Liver (tissue), 10 donors: ENCODE measurements at places on chromosomes 5 and 9. TPM values are rescaled to one million over a fixed set of nuclear protein-coding genes. Genes with fewer than 3 reads are reported as not detected.

DNA sequence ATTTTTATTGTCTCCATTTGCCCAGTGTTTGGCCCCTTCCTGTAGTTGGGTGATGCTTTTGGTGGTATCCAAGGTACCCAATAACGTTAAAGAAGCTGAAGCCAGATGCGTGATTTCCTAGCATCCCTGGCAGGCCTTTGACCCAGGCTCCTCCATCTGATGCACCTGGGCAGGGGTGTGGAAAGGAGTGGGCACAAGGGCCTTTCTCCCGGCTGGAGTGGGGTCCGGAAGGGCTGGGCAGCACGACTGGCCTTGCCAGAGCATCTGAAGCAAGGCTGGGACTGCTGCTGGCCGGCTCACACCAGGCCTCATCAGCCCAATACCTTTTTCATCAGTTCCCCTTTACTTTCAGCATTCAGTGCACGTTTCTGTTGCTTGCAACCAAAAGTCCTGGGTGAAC lies 220.2 kb downstream of the FANCC start:
- H3K27ac ChIP-seq, result no peak overlapping the region
- no peak overlapping the region for H3K4me3 ChIP-seq
- no peaks in the 10 kb centered on the region for H3K27me3 ChIP-seq
- peaks cover 21% of the 10 kb centered on the region for H3K36me3 ChIP-seq
- no peaks in the 10 kb centered on the region for H3K4me1 ChIP-seq

- H3K27ac ChIP-seq, result no peak overlapping the region
- no peaks in the 10 kb centered on the region for H3K4me1 ChIP-seq
- DNase-seq, result no peak
- H3K27me3 ChIP-seq, result no peaks in the 10 kb centered on the region
- H3K36me3 ChIP-seq, result peaks cover 37% of the 10 kb centered on the region
These were observed 8.3 kb downstream of the DIMT1 start for GRCh38 chr5:62395210-62395950.

- no peak for DNase-seq
- no peaks in the 10 kb centered on the region for H3K27me3 ChIP-seq
- H3K4me1 ChIP-seq, result no peaks in the 10 kb centered on the region
These were observed 198.7 kb downstream of the CHSY3 start for GRCh38 chr5:130102960-130103359.

- H3K36me3 ChIP-seq, result no peaks in the 10 kb centered on the region
- H3K27ac ChIP-seq, result no peak overlapping the region
- no peaks in the 10 kb centered on the region for H3K27me3 ChIP-seq
- no peak for DNase-seq
- peaks cover 14% of the 10 kb centered on the region for H3K4me1 ChIP-seq
- H3K4me3 ChIP-seq, result no peak overlapping the region
These were observed 598.5 kb downstream of the BNC2 start for GRCh38 chr9:16271967-16272366.

GRCh38 chr9:93861736-93862358 lies 93.3 kb downstream of the BARX1 start:
- H3K36me3 ChIP-seq, result no peaks in the 10 kb centered on the region
- no peak for DNase-seq
- no peak overlapping the region for H3K4me3 ChIP-seq
- peaks cover 4% of the 10 kb centered on the region for H3K27me3 ChIP-seq

GRCh38 chr5:58135571-58136335 lies 324.1 kb downstream of the PLK2 start:
- no peak for DNase-seq
- H3K27ac ChIP-seq, result no peak overlapping the region
- no peaks in the 10 kb centered on the region for H3K4me1 ChIP-seq
- H3K36me3 ChIP-seq, result no peaks in the 10 kb centered on the region
- H3K4me3 ChIP-seq, result no peak overlapping the region
- H3K27me3 ChIP-seq, result no peaks in the 10 kb centered on the region

GRCh38 chr9:132745756-132746709 lies 75.8 kb downstream of the GTF3C4 start:
- no peak overlapping the region for H3K27ac ChIP-seq
- no peak for DNase-seq
- H3K36me3 ChIP-seq, result no peaks in the 10 kb centered on the region
- H3K4me1 ChIP-seq, result no peaks in the 10 kb centered on the region
- H3K4me3 ChIP-seq, result no peak overlapping the region
- peaks cover 8% of the 10 kb centered on the region for H3K27me3 ChIP-seq

DNA sequence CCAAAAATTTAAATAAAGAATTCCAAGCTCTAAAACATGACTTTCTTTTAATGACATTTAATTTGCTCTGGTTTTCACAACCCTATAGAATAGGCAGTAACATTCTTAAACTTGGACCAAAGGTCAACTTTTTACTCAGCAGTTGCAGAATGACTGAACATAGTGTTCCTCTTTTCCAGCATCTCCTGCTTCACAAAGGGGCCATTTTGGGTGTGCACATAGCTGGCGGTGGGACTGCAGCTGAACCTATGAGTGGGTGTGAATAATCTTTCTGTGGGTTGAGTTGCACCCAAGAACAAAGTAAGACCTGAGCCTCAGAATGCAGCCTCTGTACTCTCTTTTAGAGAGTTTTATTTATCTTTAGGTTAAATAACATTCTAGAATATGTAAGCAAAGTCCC lies 96.9 kb upstream of the HAPLN1 start:
- H3K36me3 ChIP-seq, result no peaks in the 10 kb centered on the region
- no peak for DNase-seq
- H3K4me3 ChIP-seq, result no peak overlapping the region
- H3K27ac ChIP-seq, result no peak overlapping the region

GRCh38 chr5:41748631-41749030 lies 121.6 kb downstream of the OXCT1 start:
- DNase-seq, result no peak
- H3K36me3 ChIP-seq, result no peaks in the 10 kb centered on the region
- H3K4me3 ChIP-seq, result no peak overlapping the region
- H3K4me1 ChIP-seq, result no peaks in the 10 kb centered on the region
- no peak overlapping the region for H3K27ac ChIP-seq

DNA sequence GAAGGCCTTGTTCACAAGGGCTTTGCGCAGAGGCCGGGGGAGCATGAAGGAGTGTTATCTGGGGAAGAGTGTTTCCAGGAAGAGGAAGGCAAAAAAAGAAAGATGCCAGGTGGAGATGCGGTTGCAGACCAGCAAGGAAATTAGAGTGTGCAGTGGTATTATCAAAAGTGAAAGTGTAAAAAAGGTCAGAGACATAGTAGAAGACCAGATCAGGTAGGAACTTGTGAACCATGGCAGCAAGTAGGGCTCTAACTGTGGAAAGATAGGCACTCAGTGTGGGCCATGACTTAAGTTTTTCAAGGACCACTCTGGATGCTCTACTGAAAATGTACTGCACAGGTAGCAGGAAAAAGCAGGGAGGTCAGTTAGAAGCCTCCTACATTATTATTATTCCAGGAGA lies 90.1 kb upstream of the SPOCK1 start:
- no peak overlapping the region for H3K4me3 ChIP-seq
- peak; percentile 16 for DNase-seq
- no peaks in the 10 kb centered on the region for H3K36me3 ChIP-seq
- no peak overlapping the region for H3K27ac ChIP-seq
- no peaks in the 10 kb centered on the region for H3K4me1 ChIP-seq

DNA sequence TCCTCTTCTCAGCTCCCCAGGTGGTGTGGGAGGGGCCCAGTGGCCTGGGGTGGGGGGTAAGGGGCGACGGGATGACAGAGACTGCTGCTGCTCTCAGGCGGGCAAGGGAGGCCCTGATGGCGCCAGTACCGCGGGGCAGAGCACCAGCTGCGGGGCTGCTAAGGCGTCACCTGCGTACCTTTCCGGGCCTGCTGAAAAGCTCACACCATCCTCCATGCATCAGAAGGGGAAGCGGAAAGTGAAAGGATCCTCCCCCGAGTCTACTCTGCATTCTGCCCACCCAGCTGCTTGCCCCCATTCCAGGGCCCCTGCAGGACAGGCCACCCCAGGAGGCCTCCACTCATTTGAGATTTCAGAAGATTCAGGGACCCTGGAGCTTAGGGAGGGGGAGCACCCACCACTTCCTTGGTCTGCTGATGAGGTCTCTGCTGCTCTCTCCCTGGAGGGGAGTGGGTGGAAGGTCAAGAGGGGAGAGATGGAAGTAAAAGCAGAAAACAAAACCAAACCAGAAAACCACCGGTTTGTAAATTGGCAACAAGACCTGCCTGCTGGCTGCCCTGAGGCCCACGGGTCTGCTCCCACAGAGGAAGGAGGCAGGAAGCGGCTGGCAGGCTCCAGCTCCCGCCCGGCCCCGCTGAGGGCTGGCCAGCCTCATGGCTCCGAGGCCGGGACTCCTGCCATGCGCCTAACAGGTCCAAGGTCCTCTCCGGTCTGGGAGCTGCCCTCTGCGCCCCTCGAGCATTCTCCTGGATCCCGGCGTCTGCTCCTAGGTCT lies 33.6 kb downstream of the PRRT1B start:
- H3K27ac ChIP-seq, result peak overlapping the region; percentile 0
- peak; percentile 33 for DNase-seq
- peaks cover 4% of the 10 kb centered on the region for H3K36me3 ChIP-seq
- H3K4me1 ChIP-seq, result no peaks in the 10 kb centered on the region
- H3K4me3 ChIP-seq, result no peak overlapping the region

DNA sequence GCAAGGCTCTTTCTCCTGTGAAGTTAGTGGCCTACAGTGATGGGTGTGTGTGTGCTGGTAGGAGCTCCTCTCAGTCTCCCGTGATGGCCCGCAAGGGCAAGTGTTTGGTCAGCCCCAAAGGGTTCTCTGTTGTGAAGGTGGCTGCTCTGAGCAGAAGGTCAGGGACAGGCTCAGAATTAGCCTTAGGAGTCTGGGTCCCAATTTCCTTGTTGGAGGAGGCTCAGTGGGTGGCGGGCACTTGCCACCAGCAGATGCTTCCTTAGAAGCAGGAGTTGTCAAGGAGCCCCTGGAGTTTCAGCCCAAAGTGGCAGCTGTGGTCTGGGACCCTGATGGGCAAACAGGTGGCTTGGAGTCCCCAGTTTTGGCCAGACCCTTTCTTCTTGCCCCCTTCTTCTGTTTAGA lies 154.4 kb downstream of the MACROH2A1 start:
- H3K27me3 ChIP-seq, result no peaks in the 10 kb centered on the region
- H3K4me1 ChIP-seq, result no peaks in the 10 kb centered on the region
- no peak overlapping the region for H3K4me3 ChIP-seq

DNA sequence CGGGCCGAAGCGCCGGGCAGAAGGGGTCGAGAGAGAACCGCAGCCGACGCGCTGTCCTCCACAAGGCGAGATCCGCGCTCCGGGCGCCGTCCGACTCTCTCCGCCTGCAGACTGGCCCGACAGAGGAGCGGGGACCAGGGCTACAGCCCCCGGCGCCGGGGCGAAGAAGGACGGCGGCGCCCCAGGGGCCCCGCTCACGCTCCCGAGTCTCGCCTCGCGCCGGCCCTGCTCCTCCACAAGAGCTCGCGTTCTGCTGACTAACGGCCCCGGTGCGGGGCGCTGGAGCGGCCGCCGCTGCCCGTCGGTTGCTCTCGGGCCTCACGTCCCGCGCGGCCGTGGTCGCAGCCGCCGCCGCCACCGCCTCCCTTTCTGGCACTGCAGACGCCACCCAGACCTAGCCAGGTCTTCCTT lies 338 bp downstream of the ABHD17B start:
- H3K27me3 ChIP-seq, result no peaks in the 10 kb centered on the region
- H3K4me1 ChIP-seq, result peaks cover 4% of the 10 kb centered on the region

GRCh38 chr5:96256795-96257470 lies 176.1 kb downstream of the PCSK1 start:
- DNase-seq, result no peak
- no peak overlapping the region for H3K4me3 ChIP-seq
- H3K27me3 ChIP-seq, result no peaks in the 10 kb centered on the region
- H3K4me1 ChIP-seq, result peaks cover 6% of the 10 kb centered on the region

DNA sequence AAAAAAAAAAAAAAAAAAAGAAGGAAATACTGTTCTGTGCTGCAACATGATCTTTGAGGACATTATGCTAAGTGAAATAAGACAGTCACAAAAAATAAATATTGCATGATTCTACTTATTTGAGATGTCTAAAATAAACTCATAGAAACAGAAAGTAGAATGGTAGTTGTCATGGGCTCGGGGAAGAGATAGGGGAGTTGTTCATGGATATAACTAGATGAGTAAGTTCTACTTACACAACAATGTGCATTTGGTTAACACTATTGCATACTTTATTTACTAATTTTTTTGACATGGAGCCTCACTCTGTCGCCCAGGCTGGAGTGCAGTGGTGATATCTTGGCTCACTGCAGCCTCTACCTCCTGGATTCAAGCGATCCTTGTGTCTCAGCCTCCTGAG lies 15.2 kb downstream of the MAML1 start:
- H3K4me3 ChIP-seq, result no peak overlapping the region
- H3K27me3 ChIP-seq, result no peaks in the 10 kb centered on the region
- H3K27ac ChIP-seq, result no peak overlapping the region
- DNase-seq, result no peak
- H3K36me3 ChIP-seq, result no peaks in the 10 kb centered on the region

GRCh38 chr9:126317513-126317912 lies 9.1 kb upstream of the MVB12B start:
- DNase-seq, result no peak
- H3K36me3 ChIP-seq, result no peaks in the 10 kb centered on the region

- DNase-seq, result no peak
- H3K4me1 ChIP-seq, result peaks cover 4% of the 10 kb centered on the region
- H3K27ac ChIP-seq, result no peak overlapping the region
- H3K4me3 ChIP-seq, result no peak overlapping the region
- no peaks in the 10 kb centered on the region for H3K27me3 ChIP-seq
These were observed 278.7 kb downstream of the DENND1A start for GRCh38 chr9:123651273-123651672.

GRCh38 chr9:5562806-5563416 lies 52.6 kb downstream of the PDCD1LG2 start:
- H3K36me3 ChIP-seq, result no peaks in the 10 kb centered on the region
- no peak for DNase-seq
- no peaks in the 10 kb centered on the region for H3K27me3 ChIP-seq
- H3K4me3 ChIP-seq, result no peak overlapping the region
- no peak overlapping the region for H3K27ac ChIP-seq
- no peaks in the 10 kb centered on the region for H3K4me1 ChIP-seq

DNA sequence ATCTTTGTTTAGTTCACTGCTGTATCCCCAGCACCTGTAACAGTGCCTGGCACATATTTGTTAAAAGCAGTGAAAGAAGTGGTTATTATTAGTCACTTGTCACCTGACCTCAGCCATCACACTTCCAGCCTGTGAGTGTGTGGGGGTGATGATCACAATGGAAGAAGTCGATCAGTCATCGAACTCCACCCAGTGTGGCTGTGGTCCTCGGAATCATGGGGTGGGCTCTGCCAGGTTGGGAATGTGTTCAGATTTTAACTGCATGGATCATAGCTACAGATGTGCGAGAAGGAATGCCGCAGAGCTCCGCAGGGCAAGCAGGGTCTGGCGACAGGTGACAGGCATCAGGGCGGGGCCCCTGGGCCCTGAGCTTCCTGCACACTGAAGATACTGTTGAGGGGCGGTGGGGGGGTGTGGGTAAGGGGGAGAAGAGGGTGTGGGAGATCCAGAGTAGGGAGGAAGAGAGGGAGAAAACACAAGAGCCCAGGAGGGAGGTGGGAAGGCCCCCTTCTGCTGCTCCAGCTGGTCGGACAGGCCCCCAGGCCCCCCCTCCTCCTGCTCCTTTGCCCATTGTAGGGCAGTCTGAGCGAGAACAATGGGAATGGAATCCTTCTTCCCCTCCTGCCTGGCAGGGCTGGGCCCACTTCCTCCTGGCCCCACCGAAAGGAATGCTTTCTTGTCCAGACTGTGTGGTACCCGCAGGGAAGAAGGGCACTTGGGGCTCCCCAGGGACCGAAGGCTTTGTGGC lies 89.6 kb downstream of the SPRY4 start:
- H3K27me3 ChIP-seq, result no peaks in the 10 kb centered on the region
- H3K4me1 ChIP-seq, result no peaks in the 10 kb centered on the region
- no peaks in the 10 kb centered on the region for H3K36me3 ChIP-seq

The TMEM171 gene
- polyA plus RNA-seq, result 2.1 TPM

The PCA3 gene
- polyA plus RNA-seq, result 0.44 TPM

The NUP214 gene
- polyA plus RNA-seq, result 8.8 TPM

The NFIB gene
- 4.2 TPM for polyA plus RNA-seq

The NR2F1 gene
- 13.0 TPM for polyA plus RNA-seq
